ENCODE measurements at places on chromosomes 7 and 10.

DNA sequence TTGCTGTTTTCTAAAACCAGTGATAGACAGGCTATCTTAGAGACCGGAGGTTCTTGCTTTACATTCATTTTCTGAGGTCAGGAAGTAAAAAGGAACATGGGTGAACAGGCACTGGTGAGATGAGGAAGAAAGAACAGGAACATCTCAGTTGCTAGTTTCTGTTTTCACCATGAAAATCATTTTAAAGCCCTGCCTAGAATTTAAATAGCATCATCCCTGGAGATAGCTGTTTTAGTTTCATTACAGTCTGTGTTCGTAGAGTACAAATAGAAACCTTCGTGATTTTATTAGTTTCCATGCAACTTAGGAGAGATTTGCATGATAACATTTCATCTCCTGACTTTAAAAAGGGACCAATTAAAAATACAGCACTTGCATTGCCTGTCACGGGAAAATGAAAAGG lies 14.7 kb downstream of the KCNMA1 start:
- no peak for DNase-seq

GRCh38 chr7:2499719-2500430 lies 19.7 kb upstream of the LFNG start:
- no peak for DNase-seq

DNA sequence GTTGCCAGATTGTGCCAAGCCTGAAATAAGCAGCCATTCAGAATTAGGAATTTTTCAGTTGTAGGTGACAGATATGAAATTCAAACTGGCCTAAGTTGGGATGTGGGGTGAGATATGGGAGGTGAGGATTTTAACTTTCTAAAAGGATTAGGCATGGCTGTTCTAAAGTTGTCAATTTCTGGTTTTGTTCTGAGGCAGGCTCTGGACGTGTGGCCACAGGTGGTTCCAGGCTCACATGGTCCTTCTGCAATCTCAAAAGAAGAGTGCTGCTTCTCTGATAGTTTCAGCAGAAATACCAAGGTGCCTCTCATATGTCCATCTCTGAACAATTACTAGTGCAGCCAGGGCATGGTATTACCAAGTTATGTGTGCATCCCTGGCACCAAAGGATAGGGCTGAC lies 21.4 kb downstream of the EFCAB10 start:
- no peak for DNase-seq

DNA sequence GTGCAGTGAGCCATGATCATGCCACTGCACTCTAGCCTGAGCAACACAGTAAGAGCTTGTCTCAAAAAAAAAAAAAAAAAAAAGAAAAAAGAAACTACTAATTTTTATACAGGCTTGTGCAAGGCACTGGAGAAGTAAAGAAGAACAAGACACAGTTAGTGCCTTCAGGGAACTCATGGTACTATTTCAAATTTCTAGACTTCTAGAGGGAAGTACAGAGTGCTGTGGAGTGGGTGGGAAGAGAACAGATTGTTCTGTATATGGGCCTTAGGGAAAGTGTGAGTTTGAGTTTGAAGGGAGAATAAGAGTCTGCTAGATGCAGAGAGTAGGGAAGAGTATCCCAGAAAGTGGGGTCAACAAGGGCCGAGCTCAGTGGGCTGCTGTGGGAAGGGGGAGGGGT lies 234.8 kb downstream of the PHTF2 start:
- DNase-seq = no peak

GRCh38 chr10:113527211-113527906 lies 25.5 kb upstream of the HABP2 start:
- DNase-seq = no peak

DNA sequence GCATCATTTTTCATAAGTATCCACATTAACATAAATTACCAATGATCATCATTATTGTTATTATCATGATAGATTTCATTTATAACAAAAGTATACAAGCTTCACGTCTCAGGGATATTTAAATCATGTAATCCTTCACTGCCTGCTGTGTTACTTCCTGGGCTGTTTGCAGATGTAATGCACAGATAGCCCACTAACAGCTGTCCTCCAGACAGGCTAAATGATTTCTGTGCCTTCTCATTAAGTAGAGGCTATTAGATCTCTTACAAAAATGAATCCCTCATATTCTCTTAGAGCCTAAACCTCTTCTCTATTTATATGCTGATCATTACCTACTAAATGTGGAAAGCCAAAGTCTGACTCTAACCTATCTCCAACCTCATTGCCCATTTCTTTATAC lies 9.3 kb downstream of the PCLO start:
- DNase-seq = no peak

- no peak for DNase-seq
Observed at GRCh38 chr7:85716353-85716752, 529.5 kb upstream of the SEMA3D start.

DNA sequence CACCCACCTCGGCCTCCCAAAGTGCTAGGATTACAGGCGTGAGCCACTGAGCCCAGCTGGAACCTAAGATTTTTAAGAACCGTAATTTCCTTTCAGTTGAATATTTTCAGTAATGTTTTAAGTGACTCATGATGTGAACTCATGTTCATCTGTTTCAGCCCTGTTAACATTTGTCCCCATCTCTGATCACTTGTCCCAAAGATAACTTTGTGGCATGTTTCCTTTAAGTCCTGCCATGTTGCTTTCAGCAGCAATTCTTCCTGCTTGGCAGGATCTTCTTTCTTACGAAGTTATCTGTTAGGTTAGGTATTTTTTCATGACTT lies 19.3 kb downstream of the ZRANB1 start:
- no peak for DNase-seq

DNA sequence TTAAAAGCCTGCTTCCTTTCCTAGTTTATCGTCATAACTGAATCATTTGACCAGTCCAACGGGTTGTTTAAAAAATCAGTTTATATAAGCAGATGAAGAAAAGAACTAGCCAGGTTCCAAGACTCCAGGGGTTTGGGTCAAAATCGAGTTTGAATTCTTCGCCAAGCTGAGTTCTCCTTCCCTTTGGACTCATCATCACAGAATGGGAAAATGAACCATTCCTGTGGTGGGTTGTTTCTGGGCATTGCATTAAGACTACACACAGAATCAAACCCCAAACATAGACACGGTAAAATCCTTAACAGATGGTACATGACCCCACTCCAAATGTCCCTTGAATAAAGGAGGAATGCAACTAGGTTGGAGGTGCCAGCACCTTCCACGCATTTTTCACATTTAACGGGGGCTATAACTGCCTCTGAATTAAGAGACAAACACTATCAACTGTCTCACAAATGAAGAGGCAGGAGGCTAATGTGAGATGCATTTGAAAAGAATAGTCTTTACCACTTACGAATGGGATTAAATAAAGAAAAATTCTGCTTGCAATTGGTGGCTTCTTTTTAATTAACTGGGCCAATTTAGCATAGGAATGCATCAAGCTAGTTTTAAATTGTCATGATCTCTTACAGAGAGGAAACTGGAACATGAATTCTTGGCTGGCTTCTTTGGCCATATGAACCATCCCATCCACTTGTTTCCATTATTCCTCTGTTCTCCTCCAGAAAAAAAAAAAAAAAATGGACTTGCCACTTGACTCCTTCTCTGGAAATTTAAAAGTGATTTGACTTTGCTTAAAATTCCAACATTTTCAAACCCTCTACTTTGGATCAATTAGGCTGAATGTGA lies 61.1 kb downstream of the CHST15 start:
- DNase-seq = no peak

DNA sequence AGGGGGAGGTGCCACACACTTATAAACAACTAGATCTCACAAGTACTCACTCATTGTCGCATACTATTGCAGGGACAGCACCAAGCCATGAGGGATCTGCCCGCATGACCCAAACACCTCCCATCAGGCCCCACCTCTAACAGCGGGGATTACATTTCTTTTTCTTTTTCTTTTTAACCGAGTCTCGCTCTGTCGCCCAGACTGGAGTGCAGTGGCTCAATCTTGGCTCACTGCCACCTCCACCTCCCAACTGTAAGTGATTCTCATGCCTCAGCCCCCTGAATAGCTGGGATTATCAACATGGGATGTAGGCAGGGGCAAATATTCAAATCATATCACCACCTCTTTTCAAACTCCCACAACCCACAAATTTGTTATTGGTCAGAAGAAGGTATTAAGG lies 76.7 kb downstream of the SKAP2 start:
- DNase-seq = no peak

GRCh38 chr10:53843736-53844362 lies 957.2 kb downstream of the PCDH15 start:
- peak; percentile 18 for DNase-seq

- DNase-seq = no peak
Observed at GRCh38 chr7:155263051-155263450, 34.6 kb upstream of the INSIG1 start.

DNA sequence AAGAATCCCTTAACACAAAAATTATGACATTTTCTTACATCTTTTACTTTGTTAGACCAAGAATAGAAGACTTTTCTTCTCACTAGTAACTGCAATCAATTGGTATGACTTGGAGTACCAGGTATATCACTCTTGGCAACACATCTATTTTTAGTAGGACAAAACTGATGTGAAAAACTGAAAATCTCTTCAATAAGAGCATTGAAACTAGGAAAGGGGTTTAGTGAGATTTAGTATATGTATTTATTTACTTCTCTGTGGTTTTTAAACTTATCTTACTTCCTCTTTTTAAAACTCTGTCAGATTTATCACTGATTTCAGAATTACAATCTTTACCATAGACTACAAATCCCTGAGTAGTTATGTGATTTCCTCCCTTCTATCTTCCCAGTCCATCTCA lies 366.2 kb downstream of the PCDH15 start:
- DNase-seq = no peak

DNA sequence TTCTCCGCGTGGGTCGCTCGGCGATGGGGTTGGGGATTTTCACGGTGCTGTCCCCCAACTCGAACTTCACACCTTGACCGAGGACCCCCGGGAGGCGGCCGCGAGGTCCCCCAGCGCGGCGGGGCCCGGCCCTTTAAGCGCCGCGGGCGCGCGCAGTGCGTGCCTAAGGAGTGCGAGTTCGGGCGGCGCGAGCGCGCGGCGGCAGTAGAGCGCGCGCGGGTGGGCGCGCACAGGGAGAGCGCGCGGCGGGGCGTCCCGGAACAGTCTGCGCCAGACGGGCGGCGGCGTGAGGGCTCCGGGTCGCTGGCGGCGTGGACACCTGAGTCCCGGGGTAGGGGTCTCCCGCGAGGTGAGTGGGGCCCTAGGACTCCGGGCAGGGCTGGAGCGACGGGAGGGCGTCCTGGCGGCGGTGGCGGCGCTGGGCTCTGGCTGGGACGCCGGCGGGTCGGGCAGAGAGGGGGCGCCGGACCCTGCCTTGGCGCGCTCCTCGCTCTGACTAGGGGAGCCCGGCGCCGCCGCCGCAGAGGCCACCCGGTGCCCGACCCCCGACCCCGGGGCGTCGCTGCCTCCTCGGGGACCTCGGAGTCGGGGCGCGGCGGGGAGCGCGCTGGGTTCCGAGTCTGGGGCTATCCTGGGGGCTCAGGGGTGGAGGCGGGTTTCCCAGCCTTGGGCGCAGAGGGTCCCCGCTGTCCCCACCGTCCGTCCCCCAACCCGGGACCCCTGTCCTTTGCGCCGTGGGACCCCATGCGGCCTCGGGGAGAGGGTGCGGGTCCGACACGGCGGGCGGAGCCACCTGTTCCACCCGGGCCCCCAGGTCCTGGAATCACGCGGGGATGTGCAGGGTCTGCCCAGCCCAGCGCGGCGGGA lies at the start of gene PROSER2:
Gene PROSER2, plus strand, starts transcription at position 235 of the 867 bp plus-strand sequence. CDS start 28,722 bp downstream, outside the sequence.
- peak; percentile 23 for DNase-seq

DNA sequence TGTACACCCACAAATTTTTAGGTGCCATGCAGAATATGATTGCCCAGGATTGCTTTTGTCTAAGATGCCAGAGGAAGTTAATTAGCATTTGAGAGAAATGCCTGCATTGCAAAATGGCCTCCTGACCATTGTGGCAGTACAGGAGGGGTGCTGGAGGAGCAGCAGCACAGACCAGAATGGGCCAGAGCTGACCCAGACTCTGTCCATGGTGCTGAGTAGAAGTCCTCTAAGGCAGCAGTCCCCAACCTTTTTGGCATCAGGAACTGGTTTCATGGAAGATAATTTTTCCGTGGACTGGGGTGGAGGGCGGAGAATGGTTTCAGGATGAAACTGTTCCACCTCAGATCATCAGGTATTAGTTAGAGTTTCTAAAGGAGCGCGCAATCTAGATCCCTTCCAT lies 217.8 kb upstream of the AGK start:
- no peak for DNase-seq

DNA sequence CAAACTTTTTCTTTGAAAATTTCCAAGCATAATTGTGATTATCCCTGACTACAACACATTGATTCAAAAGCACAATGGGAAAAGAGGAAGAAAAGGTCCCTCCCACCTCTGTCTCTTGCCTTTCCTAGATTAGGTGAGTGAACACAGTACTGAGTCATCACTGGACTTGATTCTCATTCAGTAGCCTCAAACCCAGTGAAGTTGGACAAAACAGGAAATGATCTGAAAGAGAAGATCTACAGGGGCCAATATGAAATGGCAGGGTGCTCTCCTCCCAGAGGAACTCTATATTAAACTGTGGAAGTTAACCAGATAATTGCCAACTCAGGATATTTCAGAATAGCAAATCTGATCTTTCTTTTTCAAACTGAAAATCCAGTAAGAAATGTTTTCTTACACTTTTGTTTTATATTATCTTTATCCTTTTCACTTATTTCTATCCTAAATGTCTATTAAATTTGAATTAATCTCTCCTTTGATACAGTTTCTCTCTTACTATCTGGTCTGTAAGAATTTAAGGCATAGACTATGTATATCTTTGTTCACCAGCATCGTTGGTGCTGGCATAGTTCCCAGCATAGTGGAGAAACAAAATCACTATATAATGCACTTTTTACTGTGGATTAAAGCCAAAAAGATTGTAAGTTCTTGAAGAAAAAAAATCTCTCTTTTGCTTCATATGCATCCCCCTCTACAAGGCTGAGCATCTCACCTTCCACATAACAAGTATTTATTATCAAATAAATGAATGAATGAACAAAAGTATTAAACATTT lies 41.4 kb upstream of the IKZF1 start:
- DNase-seq = no peak

GRCh38 chr10:79048639-79049550 lies 19.9 kb upstream of the ZMIZ1 start:
- DNase-seq = peak; percentile 82

GRCh38 chr7:29810297-29810696 lies 4.0 kb downstream of the WIPF3 start:
- no peak for DNase-seq

GRCh38 chr10:75764974-75765788 lies 333.8 kb downstream of the LRMDA start:
- no peak for DNase-seq

GRCh38 chr10:12902135-12902572 lies 99.4 kb downstream of the CCDC3 start:
- no peak for DNase-seq

DNA sequence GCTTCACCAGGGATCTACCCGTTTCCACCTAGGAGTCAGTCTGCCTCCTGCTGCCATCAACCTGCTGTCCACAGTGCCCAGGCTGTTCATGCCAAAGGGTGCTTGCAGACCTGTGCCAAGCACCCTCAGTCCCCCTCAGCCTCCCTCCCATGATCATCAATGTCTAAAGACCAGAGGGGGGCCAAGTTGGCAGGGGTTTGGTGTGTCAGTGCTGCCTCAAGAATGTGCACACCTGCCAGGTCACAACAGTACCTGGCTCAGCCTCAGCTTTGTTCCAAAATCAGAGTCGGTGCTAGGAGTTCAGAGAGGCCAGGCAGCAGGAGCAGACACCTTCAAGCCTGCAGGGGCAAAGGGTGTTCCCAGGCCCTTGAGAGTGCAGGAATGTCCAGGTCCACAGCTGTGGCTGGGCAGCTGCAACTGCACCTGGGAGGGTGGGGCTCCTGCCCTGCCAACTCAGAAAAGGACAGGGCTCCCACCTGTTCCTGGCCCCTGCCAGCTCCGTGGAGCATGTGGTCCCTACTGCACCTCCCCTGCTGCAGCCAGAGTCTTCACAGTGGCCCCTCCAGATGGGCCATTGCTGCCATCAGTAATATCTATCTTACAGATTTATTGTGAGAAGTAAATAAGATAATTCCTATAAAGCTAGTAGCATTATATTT lies 219.5 kb downstream of the POLR1F start:
- no peak for DNase-seq
